ENCODE measurements at places on chromosomes 12 and 14.

DNA sequence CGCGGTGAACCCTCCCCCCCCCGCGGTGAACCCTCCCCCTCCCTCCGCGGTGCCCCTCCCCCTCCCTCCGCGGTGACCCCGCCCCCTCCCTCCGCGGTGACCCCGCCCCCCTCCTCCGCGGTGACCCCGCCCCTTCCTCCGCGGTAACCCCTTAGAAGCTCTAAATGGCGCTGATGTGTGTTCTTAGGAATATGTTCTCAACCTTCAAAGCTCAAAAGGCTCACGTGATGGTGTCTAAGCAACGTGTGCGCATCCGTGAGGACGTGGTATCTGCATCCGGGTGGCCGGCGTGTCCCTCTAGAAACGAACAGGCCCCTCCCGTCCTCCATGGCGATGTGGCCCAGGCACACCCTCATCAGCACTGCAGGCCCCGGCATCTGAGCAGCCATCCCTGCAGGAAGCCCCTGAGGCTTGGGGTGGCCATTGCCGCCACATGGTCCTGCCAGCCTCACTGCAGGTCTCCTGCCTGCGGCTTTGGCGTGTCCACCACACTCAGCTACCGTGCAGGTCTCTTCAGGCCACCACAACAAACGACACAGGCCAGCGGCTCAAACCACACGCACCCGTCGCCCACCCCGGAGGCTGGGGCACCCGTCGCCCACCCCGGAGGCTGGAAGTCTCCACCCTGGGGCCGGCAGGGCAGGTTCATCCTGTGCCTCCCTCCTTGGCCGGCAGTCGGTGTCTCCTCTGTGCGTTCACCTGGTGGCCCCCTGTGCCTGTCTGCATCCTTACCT, 14.5 kb upstream of the FBRSL1 start:
- peak; percentile 56 for DNase-seq

GRCh38 chr12:75862692-75863471, 168.7 kb downstream of the PHLDA1 start:
- DNase-seq = peak; percentile 33

- no peak for DNase-seq
Observed at GRCh38 chr12:44335030-44335429, 499.1 kb downstream of the TMEM117 start.

DNA sequence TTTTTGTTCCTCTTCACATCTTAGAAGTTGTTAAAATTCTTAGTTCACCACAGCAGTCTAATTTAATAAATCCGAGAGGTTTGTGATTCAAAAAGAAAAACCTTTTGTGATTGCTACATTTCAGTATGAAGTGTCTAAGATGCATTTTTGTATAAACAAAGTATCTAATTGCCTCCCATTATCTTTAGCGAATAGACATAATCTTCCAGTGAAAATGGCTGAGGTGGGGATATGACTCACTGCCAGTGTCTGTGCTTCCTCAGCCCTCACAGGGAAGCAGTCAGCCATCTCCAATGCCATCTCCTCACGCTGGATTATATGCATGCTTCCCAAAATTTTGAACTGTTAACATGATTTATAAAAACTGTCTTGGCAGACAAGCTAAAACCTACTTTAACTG, 7.6 kb downstream of the GCH1 start:
- DNase-seq = peak; percentile 37

DNA sequence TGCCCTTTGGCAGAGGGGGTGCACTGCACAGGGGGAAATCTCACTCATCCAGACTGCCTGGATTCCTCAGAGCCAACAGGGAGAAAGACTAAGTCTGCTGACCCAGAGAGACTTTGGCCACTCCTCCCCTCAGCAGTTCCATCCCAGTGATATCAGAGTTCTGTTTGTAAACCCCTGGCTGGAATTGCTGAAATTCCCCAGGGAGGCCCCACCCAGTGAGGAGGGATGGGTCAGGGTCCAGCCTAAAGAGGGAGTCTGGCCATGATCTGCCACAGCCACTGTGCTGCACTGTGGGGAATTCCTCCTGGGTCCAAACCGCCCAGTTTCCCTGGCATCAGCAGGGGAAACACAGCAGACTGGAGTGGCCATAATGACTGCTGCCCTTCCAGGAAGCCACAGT, 54.9 kb upstream of the USP15 start:
- DNase-seq = no peak

DNA sequence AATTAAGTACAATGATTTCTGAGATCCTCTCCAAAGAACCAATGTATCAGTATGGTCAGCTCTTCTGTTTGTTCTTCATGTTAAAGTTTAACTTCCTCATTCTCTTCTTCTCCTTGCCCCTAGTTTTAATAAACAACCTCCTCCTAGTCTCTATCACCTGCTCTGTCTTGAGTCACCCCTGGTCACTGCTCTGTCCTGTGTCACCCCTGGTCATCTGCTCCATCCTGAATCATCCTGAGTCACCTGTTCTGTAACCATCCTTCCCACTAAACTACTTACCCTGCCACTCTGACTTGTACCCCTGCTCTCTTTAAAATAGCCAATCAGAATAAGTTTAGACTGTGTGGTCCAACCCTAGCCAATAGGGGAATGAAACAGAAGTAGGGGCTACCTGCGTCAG, 100.5 kb downstream of the ALG10B start:
- DNase-seq = no peak

GRCh38 chr14:64174922-64175782, 119.0 kb downstream of the ESR2 start:
- no peak for DNase-seq

DNA sequence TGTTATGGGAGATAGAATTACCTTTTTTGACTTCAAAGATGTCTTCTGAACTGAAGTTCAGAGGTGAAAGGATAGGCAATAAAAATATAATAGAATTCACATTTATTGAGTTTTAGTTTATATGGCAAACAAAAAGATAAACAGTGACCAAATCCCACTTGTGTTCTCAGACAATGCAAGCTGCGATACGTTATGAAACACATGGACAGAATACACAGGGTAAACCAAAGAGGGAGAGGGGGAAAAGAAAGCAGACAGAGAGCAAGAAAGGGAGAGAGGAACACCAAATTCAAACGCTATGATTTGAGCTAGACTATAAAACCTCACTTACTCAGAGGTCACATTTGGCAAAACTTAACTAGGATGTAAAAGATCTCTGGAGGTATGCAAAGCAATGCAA, 238.2 kb upstream of the FLRT2 start:
- DNase-seq = no peak

DNA sequence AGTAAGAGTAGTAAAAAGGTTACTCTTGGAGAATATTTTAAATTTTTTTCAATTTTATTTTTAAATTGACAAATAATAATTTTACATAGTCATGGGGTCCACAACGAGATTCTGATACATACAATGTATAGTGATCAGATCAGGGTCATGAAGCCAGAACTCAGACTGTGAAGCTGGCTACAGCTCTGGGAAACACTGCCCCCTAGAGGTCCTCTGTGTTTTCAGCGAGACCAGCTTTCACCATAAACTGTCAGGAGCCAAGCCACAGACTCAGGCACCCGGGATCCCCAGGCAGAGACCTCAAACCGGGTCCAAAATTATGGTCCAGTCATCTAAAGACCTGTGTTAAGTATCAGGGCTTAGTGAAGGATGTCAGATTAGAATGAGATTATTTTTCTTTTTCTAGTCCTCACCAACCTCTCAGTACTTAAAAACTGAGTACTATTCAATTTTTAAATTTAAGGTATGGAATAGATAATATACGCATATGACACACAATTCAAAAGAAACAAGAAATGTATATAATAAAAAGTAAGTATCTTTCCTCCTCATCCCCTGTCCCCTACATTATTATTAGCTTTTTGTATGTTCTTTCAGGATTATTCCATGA, 397.1 kb downstream of the MDGA2 start:
- DNase-seq = peak; percentile 52

DNA sequence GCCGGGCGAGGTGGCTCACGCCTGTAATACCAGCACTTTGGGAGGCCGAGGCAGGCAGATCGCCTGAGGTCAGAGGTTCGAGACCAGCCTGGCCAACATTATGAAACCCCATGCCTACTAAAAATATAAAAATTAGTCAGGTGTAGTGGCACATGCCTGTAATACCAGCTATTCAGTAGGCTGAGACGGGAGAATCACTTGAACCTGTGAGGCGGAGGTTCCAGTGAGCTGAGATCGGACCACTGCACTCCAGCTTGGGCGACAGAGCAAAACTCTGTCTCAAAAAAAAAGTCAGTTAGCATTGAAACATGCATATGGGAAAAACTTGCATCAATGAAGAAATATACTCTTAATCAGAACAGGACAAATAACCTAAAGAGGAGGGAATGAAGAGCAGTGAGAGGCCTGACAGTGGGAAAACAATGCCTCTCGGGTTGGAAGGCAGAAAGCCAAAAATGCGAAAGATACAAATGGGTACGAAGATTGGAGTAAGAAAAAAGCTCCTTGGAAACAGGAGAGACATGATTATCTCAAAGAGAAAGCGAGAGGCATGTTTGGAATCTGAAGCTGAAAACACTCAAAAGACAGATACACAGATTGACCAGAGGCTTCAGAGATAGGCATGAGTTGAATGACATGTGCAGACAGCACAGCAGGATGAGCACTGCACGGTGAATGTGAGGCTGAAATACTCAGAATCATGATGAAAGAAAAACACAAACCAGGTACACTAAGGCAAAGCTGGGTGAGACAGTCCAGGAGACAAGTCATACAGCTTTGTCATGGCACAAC, 30.6 kb downstream of the RESF1 start:
- no peak for DNase-seq

GRCh38 chr12:92121826-92122225, 23.8 kb downstream of the BTG1 start:
- no peak for DNase-seq

DNA sequence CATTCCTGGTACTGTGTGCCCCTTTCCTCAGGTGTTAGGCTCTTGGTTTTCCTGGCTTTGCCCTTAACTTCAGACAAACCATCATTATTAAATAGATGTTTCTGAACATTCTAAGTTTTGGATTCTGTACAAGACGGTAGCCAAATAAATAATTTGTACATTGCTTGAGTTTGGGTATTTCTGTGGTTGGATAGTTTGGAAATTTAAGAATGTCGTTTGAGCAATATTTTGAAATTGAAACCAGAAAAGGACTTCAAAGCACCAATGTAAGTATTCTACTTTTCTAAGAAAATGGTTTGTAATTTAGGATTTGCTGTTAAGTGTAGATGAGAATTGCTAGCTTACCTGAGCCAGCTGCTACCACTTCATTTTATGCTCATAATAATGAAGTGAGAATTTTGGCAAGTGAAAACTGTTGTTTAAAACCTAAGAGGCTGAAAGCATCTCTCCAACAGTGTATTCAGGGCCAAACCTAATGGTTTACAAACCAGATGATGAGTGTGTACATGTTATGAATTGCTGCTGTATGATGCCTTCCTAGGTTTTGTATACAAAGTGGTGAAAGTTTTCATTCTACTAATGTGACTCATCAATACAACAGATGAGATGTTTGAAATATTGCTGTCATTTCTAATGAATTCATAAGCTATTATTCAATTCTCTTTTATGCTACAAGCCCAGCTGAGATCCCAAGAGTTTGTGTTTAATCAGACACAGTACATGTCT, 181.5 kb upstream of the PRKD1 start:
- peak; percentile 35 for DNase-seq

GRCh38 chr14:79118291-79118690, 948.1 kb downstream of the NRXN3 start:
- DNase-seq = no peak

DNA sequence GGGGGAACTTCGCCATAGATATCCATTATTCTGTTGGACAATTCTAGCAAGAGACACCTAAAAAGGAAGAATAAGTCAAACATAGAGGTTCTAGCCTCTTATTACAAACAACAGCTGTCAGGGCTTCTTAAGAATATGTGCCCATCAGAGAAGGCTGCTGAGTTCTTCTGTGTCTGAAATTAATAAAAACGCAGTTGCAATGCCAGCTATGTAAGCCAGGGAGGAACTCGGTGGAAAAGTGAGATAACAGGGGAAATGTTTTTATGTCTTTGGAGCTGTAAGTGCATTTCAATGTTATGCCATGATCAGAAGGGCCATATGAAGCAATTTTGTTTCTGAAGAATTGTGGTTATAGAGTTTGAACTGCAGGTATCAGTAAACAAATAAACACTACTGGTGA, 95.0 kb downstream of the SYT1 start:
- DNase-seq = peak; percentile 4

DNA sequence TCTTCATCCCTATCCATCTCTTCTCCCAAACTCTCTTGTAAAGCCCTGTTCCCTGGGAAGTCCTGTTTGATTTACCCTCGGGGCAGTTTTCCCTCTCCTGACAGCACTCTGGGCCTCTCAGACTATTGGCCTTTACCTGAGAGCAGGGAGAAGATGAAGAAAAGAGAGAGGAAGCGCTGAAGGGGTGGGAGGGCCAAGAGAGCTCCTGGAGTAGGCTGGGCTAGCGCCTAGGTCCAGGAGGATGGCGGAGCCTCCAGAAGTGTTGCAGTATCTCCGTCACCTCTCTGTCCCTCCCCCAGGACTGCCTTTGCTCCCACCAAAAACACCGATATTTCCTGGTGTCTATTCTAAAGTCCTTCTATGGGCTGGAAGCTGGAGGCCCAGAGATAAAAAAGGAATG, 5.7 kb upstream of the IGFBP6 start:
- no peak for DNase-seq

GRCh38 chr12:70402597-70402996, 36.5 kb downstream of the KCNMB4 start:
- no peak for DNase-seq

- DNase-seq = peak; percentile 31
Observed at GRCh38 chr12:75479963-75480461, 543 bp upstream of the GLIPR1 start.

Measured in GM03348 (cell line).